NCI-H187 (cell line): ENCODE measurements at places on chromosomes 7 and 10.

- DNase-seq: no peak
Measured at GRCh38 chr10:33537066-33537465, 202.6 kb upstream of the NRP1 start.

DNA sequence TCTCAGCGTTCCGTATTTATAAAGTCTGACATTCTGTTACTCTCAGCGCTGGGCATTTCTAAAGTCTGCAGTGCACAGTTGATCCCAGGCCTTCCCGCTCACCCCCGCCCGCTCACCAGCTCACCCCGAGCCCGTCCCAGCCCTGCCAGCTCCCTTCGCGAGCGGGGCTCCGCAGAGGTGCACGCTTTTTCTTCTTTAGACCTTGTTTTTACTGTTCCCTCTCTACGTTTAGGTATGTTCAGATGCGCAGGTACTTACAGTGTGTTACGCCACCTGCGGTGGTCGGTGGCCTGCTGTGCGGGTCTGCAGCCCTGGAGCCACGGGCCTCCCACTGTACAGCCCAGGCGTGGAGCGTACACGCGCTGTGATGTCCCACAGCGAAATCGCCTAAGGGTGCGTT, 28.8 kb downstream of the NKX6-2 start:
- DNase-seq: no peak

- no peak for DNase-seq
Measured at GRCh38 chr7:28685644-28686417, 272.3 kb downstream of the TRIL start.

DNA sequence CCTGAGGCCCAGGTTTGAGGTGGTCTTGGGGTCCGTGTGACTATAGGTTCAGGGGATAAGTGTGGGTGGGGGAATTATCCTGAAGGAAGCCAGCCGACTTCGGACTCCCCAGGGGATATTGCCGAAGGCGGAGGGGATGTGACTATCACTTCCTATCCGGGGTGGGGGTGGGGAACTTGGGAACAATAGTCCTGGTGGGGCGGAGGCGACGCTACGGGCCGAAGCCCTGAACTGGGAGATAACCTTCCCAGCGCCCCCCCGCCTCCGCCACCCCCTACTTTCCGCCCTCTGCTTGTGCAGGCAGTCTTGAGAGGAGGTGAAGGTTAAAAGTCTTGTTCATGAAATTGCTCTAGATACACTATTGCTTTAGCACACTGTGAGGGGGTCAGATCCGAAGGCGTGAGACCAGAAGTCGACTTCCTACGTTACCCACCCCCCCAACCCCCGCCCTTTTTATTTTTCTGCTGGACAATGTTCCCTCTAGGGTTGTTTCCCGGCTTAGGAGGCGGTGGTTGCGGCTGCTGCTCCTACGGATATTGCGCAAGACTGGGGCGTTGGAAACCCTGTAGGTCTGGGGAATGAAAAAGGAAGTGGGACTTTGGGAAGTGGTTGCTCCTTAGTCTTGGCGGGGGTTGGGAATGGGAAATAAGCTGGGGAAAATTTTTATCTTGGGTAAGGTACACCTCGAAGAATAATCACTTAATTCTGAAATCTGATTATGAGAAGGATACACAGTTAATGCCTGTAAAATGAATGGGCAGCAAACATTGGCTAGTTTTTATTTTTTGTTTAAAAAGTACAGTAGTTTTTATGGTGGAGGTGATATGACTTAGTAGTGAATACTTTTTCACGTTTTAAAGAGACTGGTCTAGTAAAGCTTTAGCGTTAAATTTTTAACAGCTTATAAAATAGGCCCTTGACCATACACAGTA, 1.5 kb downstream of the PTPN12 start:
- DNase-seq: no peak

DNA sequence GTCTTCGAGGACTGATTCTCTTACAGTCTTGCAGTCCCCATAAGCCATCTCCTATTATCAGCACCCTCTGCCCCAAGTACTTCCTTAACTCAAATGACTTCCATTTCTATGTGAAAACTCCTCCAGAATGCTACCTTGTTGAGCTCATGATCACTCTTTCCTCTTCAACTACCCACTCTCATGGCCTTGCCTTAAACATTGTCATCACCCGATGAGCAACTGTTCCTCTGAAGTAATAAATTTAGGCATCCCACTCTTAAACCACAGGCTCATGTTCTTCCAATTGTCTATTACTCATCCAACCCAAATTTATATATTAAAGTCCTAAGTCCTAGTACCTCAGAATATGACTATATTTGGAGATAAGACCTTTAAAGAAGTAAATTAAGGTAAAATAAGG, 152.9 kb downstream of the C1GALT1 start:
- no peak for DNase-seq

DNA sequence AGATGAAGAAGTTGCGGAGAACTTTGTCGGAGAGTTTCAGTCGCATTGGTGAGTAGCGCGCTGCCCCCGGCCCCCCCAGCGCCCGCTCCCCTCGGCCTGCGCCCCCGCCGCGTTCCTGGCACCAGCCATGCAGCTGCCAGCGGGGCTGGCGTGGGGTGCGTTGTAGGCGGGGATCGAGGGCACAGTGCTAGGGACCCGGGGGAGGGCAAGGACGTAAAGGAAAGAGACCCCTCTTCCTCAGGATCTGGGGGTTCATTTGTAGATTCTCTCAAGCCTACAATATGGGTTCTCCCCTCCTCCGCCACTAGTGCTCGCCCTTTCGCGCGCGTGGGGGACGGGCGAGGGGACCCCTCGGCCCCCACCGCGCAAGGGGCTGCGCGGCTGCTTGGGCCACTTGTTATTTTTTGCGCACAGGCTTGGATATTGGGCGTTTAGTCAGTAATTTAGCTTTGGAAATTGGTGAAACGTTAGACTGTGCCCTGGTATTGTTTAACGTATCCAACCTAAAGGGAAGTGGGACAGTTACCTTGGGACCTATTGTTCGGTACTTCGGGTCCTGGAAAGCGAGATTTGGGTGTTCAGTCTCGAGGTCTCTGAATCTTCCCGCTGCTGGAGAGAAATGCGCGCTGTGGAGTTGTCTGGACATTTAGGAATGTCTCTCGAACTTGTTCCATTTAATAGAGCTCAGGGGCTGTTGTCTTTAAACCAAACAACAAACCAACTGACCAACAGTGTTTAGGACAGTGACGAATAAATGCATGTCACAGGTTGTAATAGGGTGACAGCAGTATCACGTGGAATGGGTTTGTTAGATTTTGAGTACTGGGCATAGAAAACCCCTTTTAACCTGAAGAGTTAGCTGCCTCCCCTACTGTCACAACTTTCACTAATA, 796 bp downstream of the CDK14 start:
- no peak for DNase-seq

DNA sequence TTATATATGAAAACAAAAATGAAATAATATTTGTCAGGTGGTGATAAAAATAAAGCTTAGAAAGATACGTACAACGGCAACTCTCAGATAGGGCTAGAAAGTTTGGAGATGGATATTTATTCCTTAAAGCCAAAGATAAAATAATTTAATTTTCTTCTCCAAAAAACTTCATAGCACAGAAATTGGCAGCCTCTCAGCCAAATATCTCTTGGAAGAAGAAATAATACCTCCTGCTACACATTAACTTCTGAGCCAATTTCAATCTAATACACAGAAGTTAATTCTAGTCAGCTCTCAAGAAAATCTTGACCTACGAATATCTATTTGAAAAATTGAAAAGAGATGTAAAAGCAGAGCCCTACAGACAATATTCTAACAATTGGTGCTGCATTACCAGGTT, 122.4 kb downstream of the TES start:
- no peak for DNase-seq

DNA sequence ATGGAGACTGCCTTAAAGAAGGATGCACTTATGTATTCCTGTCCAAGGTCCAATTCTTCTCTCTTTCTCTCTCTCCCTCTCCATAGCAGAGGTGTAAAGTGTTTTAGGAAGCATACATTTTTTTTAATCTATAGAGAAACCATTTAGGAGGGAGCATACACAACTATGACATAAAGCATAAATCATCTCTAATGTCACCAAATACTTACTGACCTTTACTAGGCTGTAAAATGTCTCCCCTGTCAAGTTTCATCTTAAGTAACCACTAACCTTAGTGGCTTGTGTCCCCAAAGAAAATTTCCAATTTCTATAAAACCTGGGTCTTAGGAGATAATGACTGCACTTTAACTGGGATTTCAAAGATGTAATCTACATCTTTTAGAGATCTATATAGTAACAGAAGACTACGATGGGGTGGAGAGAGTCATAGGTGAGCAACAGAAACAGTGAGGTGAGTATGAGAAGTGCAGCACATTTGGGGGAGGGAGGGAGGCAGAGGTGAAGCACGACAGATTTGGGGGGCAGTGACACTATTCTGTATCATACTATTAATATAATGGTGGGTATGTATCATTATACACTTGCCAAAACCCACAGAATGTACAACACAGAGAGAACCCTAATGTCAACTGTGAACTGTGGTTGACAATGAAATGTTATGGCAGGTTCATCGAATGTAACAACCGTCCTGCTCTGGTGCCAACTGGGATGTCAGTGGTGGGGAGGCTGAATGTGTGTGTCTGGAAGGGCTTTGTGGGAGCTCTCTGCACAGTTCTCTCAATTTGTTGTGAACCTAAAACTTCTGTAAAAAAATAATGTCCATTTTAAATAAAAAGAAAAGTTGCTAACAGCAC, 79.5 kb downstream of the PIP4K2A start:
- DNase-seq: no peak

GRCh38 chr7:46934198-46934825, 647.6 kb downstream of the TNS3 start:
- no peak for DNase-seq

DNA sequence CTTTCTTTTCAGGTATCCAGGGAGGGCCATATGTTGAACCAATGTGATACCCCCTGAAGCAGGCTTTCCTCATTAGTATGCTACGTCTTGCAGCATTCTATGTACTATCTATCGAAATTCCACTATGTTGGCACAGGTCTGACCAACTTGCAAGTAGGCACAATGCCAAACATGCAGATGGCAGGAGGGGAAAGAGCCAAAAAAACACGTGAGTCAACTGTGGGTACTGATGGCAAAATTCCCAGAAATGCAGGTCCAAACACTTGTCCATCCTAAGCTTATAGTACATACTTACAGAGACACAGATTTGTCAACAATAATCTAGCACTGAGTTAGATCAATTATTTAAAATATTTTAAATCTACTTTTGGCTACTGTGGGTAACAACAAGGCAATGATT, 394.9 kb downstream of the DGKB start:
- no peak for DNase-seq

DNA sequence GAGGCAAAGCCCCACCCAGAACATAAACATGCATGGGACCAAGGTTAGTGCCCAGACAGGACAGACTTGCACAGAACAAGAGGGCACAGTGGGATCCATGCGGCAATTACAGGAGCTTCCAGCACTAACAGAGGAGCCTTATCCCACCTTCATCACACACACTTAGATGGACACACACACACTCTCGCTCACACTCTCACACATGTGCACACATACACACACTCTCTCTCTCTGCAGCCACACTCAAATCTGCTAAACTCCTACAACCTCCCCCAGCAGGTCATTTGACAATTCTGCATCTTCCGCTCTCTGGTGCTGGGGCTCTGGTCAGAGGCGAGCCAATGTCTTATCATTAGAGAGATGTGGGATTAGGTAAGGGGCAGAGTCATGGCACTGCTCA, 120.5 kb downstream of the UBE2H start:
- DNase-seq: no peak

GRCh38 chr7:101124376-101125056, 2.4 kb upstream of the SERPINE1 start:
- no peak for DNase-seq

GRCh38 chr7:3076163-3076562, 32.5 kb upstream of the CARD11 start:
- DNase-seq: no peak

DNA sequence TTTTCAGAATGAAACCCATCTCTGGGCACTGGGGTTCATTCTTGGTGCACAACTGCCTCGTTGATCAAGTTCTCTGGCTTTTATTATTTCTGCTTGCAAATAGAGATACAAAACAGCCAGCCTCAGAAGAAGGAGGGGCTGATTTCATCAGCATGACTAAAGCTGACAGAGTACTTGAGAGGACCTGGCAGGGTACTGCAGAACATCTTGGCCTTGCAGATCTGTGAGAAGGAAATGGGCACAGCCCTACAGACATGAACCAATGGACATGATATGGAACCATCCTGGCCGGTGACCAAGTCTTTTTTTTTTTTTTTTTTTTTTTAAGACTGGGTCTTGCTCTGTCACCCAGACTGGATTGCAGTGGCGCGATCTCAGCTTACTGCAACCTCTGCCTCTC, 240.6 kb downstream of the VTI1A start:
- DNase-seq: no peak

DNA sequence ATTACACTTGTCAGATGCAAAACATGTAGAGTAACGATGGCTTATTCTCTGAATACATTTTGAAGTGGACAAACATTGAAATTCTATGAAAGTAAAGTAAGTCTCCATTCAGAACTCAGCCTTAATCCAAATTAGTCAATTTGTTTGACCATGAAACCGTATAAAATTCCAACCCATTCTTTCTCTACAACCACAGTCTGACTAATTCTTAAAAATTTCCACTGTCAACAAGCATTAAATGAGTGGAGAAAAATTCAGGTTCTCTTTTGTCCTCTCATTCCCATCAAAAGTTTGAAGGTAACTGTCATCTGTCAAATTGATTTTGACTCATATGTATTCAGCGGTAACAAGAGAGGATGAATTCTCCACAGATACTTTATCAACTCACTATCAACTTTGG, 1031.5 kb downstream of the SORCS1 start:
- no peak for DNase-seq

- no peak for DNase-seq
Measured at GRCh38 chr7:90178166-90178565, 23.9 kb downstream of the STEAP1 start.

GRCh38 chr7:94700926-94701554, 45.1 kb upstream of the SGCE start:
- no peak for DNase-seq

GRCh38 chr10:100970076-100970913, 991 bp downstream of the SEMA4G start:
- no peak for DNase-seq

- no peak for DNase-seq
Measured at GRCh38 chr10:11191190-11191589, 173.5 kb downstream of the CELF2 start.

GRCh38 chr10:73645251-73645650, 4.0 kb upstream of the MYOZ1 start:
- no peak for DNase-seq
